ENCODE measurements at places on chromosomes 13 and 19. TPM values are rescaled to one million over a fixed set of nuclear protein-coding genes. Genes with fewer than 3 reads are reported as not detected.

GRCh38 chr13:101527130-101527529 lies 74.7 kb downstream of the ITGBL1 start:
- DNase-seq: no peak

GRCh38 chr19:55690109-55690768 lies 15.2 kb downstream of the EPN1 start:
- no peak for DNase-seq

- DNase-seq: no peak
These were observed 109.8 kb downstream of the CACNA1A start for GRCh38 chr19:13396250-13397080.

GRCh38 chr13:97945792-97946419 lies 7.6 kb upstream of the IPO5 start:
- DNase-seq: no peak

GRCh38 chr13:106467427-106468122 lies 67.9 kb downstream of the EFNB2 start:
- no peak for DNase-seq

GRCh38 chr13:23771552-23771951 lies 117.6 kb downstream of the MIPEP start:
- DNase-seq: no peak

DNA sequence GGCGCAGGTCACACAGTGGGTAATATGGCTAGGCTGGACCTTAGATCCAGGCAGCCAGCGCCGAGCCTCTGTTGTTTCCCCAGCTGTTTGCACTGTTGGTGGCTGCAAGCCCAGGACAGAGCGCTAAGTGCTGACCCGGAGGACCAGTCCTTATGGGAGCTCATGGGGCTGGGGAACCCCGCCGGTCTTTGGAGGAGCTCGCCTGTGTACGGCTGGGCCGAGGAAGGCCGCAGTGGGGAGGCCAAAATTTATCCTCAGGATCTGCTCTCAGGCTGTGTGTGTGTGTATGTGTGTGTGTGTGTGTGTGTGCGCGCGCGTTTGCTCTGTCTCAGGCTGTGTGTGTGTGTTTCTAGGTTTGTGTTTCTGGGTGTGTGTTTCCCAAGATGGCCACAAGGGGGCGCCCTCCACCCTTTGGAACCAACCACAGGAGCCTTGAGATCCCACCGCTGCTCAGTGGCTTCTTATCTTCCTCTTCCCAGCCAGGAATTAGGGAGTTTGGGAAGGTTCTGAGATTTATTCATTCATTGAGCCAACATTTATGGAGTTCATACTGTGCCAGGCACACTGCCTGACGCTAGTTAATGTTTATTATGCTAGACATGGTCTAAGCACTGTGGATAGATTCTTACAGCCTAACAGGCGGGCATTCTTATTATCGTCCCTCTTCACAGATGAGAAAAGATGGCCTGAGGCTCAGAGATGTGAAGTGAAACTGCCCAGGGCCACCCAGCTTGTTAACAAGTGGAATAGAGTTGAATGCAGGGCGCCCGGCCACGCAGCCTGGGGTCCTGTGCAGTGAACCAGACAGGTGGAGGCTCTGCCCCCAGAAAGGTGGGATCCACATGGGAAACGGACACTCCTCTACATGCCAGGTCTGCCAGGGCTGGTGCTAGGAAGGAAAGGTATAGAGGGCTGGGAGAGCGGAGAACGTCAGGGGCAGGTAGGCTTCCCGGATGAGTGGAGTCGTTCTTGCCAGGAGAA lies 13.0 kb downstream of the PGLYRP1 start:
- peak; percentile 91 for DNase-seq

- DNase-seq: no peak
These were observed 1.6 kb upstream of the BBC3 start for GRCh38 chr19:47232422-47233211.

The PRR19 gene
- total RNA-seq: 0.45 TPM

GRCh38 chr19:10604460-10604980 lies 17.4 kb upstream of the AP1M2 start:
- DNase-seq: no peak

GRCh38 chr19:41296433-41296871 lies 13.5 kb upstream of the CCDC97 start:
- DNase-seq: no peak

The TOMM40 gene
- 22.3 TPM for total RNA-seq

- DNase-seq: no peak
These were observed 687 bp downstream of the MATK start for GRCh38 chr19:3785451-3785937.

GRCh38 chr13:69077267-69077666 lies 1030.4 kb upstream of the ATXN8OS start:
- DNase-seq: no peak

GRCh38 chr19:11019262-11019661 lies 58.4 kb downstream of the SMARCA4 start:
- no peak for DNase-seq

The ZNF492 gene
- total RNA-seq: 0.51 TPM

DNA sequence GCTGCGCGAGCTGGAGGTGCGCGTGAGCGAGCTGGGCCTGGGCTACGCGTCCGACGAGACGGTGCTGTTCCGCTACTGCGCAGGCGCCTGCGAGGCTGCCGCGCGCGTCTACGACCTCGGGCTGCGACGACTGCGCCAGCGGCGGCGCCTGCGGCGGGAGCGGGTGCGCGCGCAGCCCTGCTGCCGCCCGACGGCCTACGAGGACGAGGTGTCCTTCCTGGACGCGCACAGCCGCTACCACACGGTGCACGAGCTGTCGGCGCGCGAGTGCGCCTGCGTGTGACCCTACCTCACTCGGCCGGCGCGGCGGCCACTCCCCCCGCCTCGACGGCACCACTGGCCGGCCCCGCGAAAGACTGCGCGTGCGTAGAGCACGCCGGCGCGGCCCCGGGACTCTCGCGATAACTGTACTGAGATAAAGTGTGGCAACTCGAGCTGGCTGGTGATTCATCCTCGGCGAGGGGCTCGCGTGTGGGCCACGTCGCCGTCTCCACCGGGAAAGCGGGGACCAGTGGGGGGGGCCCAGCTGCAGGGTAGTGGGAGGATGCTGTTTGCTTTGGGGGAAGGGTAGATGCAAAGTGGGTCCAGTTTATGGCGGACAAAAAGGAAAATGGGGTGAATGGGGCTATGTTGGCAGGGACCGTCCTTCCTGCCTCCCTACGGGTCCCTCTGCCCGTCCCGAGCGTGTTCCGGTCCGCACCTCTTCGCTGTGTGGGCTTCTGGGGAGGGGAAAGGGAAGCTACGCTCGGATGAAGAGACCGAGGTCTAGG lies 11.4 kb downstream of the FUT6 start:
- DNase-seq: peak; percentile 94

- DNase-seq: no peak
These were observed 211.3 kb downstream of the PCCA start for GRCh38 chr13:100300243-100300642.

- no peak for DNase-seq
These were observed 21.1 kb upstream of the CFAP97D2 start for GRCh38 chr13:114157869-114158495.

- no peak for DNase-seq
These were observed 947.7 kb downstream of the EFNB2 start for GRCh38 chr13:105587786-105588185.

DNA sequence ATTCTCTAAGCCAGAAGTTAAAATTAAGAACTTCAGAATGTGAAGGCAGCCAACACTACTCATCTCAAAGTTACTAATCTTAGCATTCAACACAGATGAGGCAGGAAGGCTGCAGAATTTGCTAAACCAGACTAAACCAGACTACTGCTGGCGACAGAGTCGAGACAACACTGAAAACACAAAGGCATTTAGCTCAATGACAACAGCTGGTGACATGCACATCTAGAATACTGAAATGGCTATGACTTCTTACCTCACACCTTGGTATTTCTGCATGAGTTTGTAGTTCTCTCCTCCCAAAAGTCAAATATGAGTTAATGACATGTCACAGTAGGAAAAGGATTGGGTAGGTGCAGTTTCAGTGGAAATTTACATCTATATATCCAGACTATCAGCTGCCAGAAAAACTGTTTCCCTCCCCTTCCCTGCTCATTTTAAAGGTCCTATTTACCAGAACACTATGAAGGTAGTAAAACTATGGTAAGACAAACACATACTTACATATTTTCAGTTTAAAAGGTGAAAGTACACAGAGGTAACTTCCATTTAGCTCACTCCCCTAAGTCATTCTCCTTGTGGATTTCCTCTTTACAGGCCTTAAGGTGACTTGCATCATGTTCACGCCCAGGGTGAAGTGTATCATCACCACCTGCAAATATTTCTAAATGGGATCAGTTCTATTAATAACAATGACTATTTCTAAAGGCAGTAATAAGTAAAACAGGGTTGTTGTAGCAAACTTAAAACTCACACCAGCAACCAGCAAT lies 21.4 kb downstream of the FOXO1 start:
- no peak for DNase-seq

- no peak for DNase-seq
These were observed 1141.3 kb upstream of the PCDH20 start for GRCh38 chr13:62556978-62557377.

GRCh38 chr13:34816908-34817665 lies 125.0 kb upstream of the NBEA start:
- no peak for DNase-seq

GRCh38 chr13:91643394-91643793 lies 245.0 kb downstream of the GPC5 start:
- no peak for DNase-seq

- DNase-seq: no peak
These were observed 26.2 kb downstream of the MAST3 start for GRCh38 chr19:18123819-18124218.

GRCh38 chr19:15372891-15373301 lies 6.7 kb downstream of the AKAP8 start:
- DNase-seq: no peak

DNA sequence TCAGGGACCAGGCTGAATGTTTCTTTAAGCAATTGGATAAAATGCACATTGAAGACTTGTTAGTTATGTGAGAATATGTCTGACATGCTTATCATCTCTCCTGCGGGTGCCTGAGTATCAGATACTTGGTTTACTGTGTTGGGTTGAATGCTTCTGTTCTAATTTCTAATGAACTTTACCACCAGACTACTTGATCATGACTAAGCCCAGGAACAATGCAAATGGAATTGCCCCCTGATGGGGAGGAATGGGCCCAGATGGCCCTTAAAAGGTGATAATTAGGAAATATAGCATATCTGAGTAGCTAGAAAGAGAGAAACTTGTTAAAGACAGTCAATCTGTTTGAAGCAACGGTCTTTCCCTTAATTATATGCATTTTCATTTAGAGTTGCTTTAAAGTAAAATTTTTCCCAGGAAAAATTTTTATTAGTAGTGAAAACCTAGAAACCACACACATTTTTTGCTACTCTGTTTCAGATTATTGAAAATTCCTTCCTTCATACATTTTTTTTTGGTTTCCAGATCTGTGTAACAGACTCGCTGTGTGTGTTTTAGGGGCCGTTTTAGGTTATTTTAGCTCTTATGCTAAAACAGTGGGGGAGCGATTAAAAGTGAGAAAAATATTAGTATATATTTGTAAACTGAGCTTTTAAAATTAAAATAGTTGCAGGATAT lies 186.6 kb downstream of the TM9SF2 start:
- DNase-seq: no peak

DNA sequence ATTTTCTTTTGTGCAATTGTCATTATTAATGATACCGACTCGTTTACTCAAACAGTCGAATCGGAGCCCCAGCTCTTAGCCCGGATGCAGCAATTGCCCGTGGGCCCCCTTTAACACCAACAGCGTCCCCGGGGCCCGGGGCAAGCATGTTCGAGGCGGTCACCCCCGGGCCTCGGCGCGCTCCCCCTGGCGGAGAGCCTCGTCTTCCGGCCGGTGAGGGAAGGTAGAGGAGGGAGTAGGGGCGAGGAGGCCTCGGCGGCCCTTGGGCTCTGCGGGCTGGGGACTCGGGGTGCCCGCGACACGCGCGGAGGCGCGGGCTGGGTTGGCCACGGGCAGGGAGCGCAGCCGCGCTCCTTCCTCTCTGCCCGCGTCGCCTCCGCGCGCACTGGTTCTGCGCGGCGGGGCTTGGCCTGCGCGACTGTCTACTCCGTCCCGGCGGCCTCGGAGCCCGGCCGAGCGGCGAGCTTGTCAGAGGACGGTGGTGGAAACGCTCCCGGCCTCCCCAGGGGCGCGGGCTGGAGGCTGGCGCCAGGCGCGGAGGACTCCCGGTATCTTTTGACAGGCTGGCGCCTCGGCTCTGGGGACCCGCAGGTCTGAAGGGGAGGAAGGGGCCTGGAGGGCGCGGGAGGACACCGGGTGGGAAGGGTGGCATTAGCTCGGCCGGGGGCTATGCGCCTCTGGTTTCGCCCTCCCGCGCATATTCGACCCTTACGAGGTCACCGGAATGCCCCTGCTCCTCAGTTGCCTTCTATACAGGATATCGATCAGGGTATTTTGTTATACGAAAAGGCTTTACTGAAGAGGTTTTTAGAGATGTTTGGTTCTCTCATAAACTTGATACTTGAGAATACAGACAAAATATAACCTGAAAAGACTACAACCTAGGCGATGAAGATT lies 1.5 kb downstream of the BIVM start:
- DNase-seq: peak; percentile 87

DNA sequence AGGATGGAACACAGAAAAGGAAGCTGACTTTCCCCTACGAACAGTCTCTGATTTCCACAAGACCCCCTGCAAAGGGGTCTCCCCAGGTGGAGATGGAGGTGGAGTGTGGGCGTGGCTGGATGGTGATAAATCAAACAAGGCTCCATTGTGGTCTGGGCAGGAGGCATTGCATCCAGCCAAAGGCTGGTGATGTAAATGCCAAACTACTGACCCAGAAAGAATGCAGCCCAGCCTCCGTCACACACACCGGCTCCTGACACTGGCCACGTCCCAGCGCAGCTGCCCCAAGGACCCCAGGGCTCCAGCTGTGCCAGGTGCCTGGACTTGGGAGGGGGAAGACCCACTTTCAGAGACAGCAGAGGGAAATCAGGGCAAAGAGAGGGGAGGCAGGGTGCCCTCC lies 6.3 kb downstream of the SLC7A1 start:
- DNase-seq: no peak

The ZNF100 gene
- total RNA-seq: 17.0 TPM

GRCh38 chr19:58572818-58573657 lies at the start of gene MZF1:
Gene MZF1, minus strand, starts transcription at chr19:58573335. Its CDS starts 1,946 bp downstream, at chr19:58571389.
- DNase-seq: peak; percentile 100

- no peak for DNase-seq
These were observed 14.3 kb upstream of the SBK3 start for GRCh38 chr19:55559684-55560083.

The SPRED3 gene
- 26.1 TPM for total RNA-seq

- no peak for DNase-seq
These were observed 13.3 kb upstream of the CELF5 start for GRCh38 chr19:3211191-3211590.

The DACT3 gene
- 84.1 TPM for total RNA-seq

GRCh38 chr13:100887729-100888151 lies 213.1 kb upstream of the TMTC4 start:
- no peak for DNase-seq

- DNase-seq: no peak
These were observed 158.2 kb downstream of the NALCN start for GRCh38 chr13:101258071-101258470.

The HMG20B gene
- 67.8 TPM for total RNA-seq
